ENCODE measurements at places on chromosomes 7 and 10.

GRCh38 chr10:27838361-27838760 is 92.7 kb upstream of the MKX start:
- DNase-seq: no peak

- no peak for DNase-seq
Observed at GRCh38 chr7:43879477-43879876, 10.2 kb upstream of the MRPS24 start.

GRCh38 chr10:53664282-53665019 is 891.9 kb upstream of the MBL2 start:
- peak; percentile 23 for DNase-seq

- DNase-seq: peak; percentile 14
Observed at GRCh38 chr7:81846398-81846797, 76.6 kb upstream of the HGF start.

DNA sequence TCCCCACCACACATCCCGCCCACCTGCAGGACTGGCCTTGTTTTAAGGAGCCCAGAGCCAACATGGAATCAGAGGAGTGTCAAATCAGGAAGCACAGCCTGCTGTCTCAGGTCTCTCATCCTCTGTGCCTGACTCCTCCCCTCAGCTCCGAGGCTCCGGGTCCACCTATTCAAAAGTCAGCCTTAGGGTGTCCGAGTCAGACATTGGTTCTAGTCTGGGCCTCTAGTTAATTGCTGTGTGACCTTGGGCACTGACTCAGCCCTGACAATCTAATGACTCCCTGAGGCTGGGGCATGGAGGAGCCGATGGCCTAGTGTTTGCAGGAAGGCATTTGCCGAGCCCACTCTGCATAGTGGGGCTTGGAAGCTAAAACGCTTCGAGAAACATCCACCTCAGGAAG is 223.1 kb upstream of the PPP2R2D start:
- DNase-seq: no peak

DNA sequence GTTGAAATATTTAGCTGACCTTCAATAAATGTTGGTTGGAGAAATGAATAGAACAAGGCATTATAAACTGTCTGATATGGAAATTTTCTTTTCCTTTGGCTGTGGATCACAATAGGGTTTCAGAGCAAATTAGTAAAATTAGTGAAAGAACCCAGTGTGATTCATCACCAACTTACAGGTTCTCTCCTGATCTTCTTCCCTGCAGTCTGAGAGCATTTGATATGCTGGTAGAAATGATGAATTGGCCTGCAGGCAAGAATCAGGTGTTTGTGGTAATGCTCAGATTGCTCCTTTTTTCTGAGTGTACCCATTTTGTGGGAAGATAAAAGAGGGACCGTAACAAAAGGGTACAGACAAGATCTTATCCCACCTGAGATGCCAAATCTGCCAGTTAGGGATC is 51.9 kb downstream of the BTAF1 start:
- no peak for DNase-seq

GRCh38 chr10:104795411-104795810 is 154.3 kb downstream of the SORCS3 start:
- no peak for DNase-seq

GRCh38 chr10:114426476-114426875 is 22.2 kb upstream of the AFAP1L2 start:
- no peak for DNase-seq

DNA sequence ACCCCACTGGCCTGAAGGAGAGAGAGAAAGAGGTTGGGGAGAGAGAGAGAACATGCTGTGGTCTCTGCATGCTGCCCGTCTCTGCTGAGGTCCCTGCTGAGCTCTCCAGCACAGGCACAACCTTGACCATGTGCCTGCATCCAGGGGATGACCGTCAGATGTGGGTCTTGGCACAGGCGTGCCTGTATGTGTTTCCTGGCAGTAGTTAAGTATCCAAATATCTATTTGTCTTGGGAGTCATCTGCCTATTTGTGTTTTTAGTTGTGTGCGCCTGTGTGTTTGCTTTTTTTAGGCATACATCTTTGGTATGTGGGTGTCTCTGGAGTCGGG is 1.9 kb upstream of the UNC5B start:
- no peak for DNase-seq

DNA sequence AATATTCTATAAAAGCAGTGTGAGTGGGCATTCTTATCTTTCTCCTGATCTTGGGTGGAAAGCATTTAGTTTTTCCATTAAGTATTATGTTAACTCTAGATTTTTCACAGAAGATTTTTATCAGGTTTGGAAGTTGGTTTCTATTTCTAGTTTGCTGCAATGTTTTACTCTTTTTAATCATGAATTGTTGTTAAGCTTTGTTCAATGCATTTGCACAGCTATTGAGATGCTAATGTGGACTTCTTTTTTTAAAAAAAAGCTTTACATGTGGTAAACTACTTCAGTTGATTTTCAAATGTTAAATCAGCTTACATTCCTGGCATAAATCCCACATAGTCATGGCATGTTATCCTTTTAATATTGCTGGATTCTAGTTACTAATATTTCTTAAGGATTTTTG is 363.6 kb upstream of the NRP1 start:
- DNase-seq: no peak

GRCh38 chr10:8034466-8035005 is 20.0 kb upstream of the GATA3 start:
- peak; percentile 21 for DNase-seq

All from hematopoietic multipotent progenitor cell (in vitro differentiated cells).